ENCODE measurements at places on chromosomes 12 and 14.

DNA sequence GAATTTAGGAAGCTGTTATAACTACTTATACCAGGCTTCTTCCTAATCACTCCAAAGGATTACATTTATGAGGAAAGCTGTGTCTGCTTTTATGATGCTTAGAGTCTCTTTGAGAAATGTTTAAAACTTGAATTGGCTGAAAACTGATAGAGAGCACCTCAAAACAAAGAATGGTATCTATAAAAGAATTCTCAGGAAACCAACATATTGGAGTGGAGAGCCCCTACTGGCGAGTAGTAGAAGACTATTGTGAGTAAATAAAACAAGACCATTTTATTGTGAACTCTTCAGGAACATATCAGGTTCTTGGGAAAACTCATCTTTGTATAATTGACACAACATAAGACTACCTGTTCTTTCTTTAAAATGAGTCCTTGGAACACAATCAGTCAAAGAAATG is 578.6 kb downstream of the RERGL start:
- DNase-seq, result no peak

DNA sequence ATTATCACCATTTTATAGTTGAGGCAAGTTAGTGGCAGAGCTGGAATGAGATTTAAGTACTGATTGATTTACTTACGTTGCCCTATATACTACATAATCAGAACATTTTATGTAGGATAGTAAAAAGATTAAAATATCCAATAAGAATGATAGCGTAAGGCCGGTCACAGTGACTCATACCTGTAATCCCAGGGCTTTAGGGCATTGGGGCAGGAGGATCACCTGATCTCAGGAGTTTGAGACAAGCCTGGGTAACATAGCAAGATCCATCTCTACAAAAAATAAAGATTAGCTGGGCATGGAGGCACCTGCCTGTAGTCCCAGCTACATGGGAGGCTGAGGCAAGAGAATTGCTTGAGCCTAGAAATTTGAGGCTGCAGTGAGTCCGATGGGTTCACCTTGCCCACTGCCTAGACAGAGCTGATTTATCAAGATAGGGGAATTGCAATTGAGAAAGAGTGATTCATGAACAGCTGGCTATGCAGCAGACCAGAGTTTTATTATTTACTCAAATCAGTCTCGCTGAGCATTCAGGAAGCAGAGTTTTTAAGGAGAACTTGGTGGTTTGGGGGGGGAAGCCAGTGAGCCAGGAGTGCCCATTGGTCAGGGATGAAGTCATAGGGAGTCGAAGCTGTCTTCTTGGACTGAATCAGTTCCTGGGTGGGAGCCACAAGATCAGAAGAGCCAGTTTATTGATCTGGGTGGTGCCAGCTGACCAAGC is 24.7 kb upstream of the SGPP1 start:
- no peak for DNase-seq

- no peak for DNase-seq
Observed at GRCh38 chr14:89349171-89350008, 67.6 kb downstream of the FOXN3 start.

GRCh38 chr12:110732572-110732971 is 10.1 kb downstream of the PPP1CC start:
- DNase-seq, result no peak

DNA sequence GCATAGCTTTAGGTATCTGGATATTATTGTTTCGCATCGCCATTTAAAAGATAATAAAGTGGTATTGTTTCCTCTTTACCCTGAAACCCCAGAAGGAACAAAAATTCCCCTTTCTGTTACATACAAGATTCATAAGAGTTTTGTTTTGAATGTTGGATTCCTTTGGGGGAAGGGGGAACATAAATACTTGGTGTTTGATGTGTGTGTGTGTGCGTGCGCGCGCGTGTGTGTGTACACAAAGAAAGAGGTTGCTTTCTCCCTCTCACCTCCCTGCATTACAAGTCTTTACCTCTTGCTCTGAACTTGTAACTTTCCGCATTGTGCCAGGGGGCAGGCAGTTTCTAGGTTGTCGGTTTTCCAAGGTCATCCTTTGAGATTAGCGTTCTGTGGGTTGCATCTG is 76.4 kb downstream of the GPATCH2L start:
- no peak for DNase-seq

DNA sequence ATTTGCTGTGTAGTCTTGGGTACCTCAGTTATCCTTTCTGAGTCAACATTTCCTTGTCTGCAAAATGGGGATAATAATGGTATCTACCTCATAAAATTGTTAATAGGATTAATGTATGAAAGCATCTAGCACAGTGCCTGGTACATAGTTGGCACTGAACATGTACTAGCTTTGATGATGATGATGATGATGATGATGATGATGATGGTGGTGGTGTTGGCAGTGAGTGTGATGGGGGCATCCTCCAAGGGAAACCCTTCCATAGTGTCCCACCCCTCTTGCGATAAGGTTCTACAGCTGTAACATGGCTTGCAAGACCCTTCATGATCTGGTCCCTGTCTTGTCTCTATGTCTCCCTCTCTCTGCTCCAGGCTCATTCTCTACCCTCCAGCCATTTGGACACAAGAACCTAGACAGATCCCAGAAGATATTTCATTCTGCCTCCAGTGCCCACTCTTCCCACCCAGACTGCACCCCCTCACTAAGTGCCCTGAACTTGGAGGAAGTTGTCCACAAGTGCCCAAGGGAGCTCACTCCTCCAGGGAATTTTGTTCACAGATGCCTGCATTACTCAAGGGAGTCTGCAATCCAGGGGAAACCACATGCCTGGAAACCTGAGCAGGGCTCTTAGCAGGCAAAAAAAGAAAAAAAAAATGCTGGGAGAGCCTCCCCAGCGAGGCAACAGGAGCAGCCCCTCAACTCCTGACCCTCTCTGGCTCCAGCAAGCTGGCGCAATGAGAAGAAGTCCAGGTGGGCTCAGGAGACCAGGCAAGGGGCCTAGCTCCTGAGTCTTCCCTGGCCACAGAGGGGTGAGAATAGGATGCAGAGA is 10.1 kb upstream of the BDKRB1 start:
- DNase-seq, result no peak

DNA sequence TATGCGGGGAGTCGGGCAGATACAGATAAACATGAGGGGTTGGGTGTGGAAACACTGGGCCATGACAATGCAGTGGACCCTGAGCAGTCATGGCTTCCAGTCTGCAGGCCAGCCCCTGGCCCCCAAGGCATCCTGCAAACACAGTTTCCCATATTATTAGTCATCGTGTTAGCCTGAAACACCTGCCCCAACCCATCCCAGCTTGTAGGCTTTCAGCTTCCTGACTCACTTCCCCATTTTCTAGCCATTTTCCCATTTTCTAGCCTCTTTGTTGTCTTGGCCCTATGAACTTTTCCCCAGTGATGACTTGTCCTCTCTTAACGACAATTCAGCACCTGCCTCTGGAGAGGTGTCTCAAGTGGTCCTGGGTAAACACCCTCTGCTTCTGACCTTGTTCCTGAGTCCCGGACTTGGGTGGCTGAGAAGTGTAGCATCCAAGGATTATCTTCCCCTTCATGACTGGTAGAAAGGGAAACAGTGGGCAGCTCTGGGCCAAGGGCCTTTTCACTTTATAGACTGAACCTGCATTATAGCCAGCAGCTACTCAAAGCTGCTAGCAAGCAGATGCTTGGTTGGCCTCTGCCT is 4.3 kb upstream of the PGF start:
- no peak for DNase-seq

DNA sequence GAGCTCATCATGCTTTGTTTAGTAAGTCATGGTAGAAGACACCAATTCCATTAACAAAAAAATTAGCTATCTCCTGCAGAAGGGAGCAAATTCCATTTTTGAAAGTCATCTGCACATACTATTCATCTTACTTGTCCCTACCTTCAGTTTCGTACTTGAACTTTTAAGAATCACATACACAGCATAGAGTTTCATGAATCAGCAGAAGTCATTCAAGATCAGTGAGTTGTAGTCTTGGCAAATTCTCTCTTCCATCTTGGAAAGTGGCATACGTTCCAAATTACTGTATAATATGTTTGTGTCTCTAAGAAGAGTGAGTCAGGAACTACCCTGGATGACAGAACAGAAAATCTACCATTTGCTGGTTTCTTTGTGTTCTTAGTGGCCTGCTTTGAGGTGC is 14.1 kb downstream of the VRK1 start:
- no peak for DNase-seq

DNA sequence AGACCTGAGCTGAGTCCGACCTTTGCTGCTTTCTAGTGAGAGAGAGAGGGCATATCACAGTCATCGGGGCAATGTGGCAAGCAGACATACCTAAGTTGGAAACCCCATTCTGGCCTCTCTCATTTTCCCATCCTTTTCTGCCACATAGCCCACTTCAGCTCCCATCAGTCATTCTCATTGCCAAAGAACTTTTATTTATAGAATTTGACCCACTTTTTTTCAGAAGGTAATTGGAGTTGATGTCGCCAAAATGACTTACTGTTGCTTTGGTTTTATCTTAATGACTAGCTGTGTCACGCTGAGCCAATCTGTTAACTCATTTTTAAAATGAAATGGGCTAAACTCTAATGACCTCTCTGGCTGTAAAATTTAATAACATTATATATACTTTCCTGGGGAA is 63.9 kb upstream of the RMST start:
- no peak for DNase-seq

GRCh38 chr14:94139006-94139405 is 9.6 kb upstream of the IFI27L2 start:
- no peak for DNase-seq

DNA sequence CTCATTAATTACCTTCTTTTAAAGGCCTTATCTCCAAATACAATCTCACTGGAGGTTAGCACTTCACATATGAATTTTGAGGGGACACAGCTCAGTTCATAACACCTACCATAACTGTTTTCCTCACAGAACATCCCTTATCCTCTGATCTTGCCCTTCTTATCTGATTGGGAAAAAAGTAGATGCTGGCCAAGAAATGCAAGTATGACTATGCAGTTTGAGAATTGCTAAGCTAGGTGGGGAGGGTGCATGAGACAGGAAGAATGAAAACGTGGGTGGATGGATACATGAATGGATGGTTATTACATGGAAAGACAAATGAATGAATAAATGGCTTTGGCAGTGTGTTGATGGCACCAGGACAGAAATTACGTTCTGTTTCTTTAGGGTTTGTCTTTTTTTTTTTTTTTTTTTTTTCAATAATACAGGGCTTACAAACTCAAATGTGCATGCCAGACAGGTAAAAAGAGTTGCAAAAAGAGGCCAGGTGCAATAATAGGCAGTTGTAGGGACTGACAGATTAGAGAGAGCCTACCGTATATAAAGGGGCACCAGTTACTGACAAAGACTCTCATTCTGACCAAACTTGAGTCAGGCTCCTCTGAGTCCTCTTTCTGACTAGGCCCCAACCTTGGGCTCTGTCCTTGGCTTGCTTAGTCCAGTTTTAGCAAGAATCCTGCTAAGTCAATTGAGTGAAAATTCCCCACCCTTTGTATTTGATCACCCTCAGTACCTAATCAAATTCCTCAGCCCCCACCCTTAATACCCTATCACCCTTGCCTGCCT is 304.9 kb downstream of the ZFP36L1 start:
- DNase-seq, result no peak

DNA sequence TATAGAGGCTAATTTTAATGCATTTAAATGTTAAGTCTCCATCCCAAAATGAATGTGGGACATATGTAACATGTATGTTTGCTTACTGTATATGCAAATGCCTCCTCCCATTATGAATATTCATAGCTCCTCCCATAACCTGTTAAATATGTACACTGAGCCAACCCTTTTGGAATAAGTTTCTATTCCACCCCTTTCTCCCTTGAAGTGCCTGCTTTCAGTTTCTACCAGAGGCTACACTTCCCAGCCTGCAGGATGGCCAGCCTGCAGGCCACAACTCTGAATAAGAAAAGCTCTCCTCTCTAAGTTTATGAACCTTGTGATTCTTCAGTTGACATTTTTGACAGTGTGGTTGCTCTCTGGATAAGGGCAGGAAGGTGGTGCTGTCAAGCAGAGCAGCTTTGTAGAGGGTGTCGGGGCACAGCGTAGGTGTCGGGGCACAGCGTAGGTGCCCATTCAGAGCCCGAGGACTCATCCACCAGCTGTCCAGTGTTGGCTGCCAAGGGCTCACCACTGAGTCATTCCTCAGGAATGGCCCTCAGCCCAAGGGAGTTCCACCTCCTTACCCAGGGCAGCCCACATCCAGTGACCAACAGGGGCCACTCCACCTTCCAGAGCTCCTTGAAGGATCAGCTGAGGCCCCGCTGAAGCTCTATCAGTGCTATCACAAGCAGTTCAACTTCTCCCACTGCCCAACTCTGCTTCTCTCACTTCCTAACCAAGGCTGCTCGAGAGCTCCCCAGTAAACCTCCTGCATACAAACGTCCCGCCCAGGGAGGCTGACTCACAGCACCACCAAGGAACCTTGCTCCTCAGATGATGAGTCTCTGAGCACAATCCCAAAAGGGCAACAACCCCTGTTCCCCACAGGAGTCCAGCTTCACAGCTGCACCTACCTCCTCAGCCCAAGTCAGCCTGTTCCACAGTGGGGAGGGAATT is 31.4 kb downstream of the VWF start:
- no peak for DNase-seq

DNA sequence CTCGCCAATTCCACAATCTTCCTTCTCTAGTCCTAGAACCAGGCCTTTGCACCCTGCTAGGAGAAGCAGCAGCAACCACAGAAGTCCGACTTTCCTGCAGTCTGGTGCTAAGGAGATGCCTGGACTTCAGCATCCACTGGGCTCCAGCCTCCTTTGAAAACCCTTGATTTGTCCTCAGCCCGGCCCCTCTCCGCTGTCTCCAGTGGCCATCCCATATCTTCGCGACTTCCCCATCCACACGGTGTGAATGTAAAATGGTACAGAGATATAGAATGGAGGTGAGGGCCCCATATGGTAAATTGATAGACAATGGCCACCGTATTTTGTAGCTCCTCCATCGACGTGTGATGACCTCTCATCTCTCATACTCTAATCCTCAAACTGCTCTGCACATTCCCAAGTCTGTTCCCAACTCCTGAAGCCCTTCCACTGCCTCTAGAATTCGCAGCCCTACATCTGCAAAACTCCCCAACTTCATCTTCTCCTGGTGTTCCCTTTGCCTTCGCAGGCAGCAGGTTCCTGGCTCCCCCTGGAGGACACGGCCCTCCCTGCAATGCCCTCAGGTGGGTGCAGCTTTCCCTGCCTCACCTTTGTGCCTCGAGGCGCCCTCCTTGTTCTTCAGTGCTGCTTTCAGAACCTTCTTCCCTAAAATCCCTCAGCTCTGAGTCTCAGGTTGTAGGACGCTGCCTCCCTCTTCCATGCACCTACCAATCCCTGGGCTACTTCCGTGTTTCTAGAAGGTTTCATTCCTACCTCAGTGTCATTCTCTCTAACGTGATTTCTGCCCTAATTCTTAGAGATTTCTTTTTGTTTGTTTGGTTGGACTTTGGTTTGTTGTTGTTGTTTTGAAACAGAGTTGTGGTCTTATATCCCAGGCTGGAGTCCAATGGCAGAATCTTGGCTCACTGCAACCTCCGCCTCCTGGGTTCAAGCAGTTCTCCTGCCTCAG is 36.7 kb downstream of the TMBIM6 start:
- DNase-seq, result peak; percentile 59

GRCh38 chr12:69023840-69024239 is 90.9 kb upstream of the CPM start:
- no peak for DNase-seq

DNA sequence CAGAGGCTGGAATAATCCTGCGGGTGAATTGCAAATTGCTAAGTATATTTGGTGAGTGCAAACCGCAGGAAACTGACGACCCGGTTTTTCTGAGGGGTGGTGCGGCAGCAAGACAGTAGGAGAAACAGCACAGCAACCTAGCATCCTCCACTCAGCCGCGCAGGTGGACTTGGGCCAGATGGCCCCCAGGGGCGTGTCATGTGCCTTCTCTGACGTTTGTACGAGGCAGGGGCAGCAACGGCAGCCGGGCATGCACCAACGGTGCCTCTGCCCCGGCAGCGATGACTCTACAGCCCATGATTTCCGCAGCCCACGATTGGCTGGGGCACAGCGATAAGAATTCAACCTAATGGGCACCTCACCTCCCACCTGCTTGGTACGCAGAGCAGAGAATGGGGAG is 11.1 kb upstream of the CLEC2A start:
- DNase-seq, result no peak
